ENCODE measurements at places on chromosomes 1 and 21.

DNA sequence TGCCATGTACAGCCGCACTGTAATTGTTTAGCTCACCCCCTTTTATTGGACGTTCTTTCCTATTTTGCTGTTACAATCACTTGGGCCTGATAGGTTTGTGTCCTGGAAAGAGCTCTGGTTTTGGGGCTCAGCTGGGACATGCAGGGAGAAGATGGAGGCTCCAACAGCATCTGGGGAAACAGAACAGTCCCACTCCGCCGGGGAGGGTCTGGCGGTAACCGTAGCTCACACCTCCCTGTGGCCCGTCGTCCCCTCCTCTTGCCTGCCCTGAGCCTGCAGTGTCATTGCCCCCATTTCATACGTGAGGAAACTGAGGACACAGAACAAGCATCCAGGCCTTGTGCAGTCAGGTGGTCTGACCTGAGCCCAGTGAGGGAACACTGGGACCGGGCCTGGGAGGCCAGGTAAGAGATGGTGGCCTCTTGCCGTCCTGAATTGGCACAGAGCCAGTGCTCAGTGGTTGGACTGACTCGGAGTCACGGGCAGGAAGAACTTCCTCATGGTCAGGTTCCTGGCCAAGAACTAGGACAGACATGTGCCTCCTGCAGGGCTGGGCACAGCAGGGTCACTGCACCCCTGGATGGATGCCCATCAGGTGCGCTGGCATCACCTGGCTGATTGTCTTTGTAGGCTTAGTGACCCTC, 41.8 kb downstream of the S100B start:
- DNase-seq = no peak

- no peak for DNase-seq
Observed at GRCh38 chr1:173393659-173394000, 83.5 kb upstream of the PRDX6 start.

GRCh38 chr1:68322096-68322495, 89.8 kb upstream of the WLS start:
- no peak for DNase-seq

DNA sequence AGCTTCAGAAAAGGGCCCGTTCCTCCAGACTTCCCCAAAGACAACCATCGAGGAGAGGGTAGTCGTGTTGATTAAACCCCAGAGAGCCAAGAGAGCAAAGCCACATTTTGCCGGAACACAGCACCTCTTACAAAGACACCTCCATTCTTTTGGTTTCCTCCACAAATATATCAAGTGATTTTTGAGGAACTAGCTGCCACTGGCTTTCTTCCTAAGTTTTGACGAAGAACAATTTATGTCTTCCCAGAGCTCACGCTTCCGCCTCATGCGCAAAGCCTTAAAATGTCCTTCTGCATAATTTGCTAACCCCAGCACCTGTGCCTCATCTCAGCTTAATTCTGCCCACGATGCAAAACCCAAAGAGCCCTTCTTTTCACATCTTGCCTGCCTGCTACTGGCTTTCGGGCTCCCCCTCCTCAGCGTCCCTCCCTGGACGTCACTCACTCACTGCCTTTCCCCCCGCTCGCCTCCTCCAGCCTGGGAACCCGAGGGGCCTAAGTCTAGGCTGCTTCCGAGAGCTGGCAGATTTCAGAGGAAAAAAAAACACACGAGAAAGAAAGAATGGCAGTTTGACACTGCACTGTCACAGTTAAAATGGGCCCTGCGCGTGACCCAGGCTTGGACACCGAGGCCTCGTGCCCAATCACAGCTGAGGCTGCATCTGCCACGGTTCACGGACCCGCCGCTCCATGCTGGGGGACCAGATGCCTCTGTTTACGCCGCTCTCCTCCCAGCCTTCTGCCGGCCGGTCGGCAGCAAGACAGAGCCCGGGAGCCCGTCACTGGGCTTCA, 77.6 kb upstream of the IFNAR2 start:
- DNase-seq = peak; percentile 84

DNA sequence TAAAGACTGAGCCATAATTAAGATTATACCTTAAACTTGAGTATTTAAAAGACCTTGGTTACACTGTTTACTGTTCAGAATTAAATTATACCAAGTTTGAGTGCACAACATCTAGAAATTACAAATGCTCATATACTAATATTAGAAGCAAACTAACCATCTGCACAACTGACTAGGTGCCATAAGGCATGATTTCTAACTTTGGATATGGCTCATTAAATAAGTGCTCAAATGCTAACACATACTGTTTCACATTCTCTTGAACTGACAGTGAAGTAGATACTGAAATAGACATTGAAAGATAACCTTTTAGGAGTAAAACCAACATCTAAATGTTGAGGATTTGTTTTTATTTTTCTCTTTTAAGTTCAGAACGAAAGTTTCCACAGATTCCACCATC, 74.1 kb downstream of the PRKAA2 start:
- DNase-seq = peak; percentile 6

- no peak for DNase-seq
Observed at GRCh38 chr1:118202076-118202608, 17.1 kb upstream of the SPAG17 start.

- no peak for DNase-seq
Observed at GRCh38 chr1:29856340-29857114, 620.2 kb downstream of the PTPRU start.

- DNase-seq = no peak
Observed at GRCh38 chr1:39214021-39214713, 9.7 kb downstream of the MACF1 start.

DNA sequence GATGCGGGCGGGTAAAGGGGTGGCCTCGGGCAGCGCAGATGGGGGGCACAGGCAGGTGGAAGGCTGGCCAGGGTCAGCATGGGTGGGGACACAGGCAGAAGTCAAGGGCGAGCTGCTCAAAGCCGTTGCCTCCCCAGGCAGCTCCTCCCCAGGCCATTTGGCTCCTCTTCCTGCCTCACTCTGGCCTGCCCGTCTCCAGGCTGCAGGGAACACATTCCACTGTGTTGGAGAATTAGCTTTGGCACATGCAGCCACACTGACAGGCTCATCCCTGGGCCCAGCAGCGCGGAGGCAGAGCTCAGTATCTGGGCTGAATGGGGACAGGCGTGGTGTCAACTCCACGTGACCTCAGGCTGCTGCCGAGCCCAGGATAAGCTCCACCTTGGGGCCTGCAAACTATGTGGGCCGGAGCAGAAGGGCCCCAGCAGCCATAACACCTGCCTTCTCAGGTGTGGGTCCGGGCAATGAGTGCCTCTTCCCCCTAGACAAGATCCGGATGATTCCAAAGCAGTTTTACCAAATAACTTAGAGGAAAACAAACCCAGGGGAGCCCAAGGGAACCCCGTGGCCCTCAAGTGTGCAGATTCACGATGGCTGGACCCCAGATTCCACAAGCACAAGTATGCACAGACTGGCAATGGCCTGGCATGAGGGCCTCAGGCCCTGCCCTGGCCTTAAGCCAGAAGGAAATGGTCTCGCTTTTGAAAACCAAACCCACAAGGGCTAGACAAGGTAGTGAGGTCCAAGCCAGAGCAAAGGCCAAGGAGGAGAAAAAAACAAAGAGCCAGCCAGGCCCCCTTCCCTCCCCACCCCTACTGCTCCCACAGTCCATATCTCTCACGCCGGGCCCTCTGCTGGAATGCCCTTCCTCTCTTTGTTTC, 40.2 kb downstream of the HSPG2 start:
- no peak for DNase-seq

DNA sequence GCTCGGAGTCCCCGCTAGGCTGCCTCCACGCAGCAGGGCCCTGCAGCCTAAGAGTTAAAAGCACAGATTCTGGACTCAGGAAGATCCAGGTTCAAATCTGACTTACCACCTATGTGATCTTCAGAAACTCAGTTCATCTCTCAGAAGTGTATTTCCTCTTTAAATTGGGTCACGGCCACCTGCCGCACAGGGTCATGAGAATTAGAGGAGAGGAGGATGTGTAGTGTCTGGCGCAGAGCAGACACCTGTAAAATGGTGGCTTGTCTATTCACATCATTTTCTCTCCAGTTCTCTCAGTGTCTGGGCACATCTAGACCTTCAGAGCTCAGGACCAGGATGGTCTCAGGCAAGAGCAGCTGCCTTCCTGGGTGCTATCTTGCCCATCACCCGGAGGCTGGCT, 45.8 kb downstream of the PTPRF start:
- no peak for DNase-seq

DNA sequence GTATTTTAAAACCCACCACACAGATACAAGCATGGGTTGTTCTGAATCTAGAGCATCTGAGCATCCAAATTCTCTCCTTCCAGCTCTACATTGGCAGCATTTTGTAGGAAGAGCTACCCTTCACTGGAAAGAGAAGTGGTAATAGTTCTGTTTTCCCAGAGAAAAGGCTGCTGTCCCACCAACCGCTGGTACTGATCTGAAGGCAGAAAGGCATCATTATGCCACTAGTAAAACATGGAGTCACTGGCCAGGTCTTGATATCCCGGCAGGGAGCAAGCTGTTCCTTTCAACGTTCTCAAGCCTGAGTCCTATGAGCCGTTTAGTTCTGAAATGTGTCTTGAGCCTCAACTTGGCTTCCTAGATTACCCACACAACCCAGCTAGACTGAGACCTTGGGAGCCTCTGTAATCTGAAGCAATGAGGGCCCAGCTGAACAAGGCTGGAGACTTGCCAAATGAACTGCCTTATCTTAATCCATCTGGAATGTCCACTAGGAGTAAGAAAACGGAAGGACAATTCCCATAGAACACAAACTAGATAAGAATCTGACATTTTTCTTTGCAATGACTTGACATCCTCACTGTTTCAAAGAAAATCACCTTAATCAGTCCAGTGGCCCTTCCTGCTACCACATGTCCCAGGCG, 116.8 kb downstream of the KCNH1 start:
- DNase-seq = no peak

DNA sequence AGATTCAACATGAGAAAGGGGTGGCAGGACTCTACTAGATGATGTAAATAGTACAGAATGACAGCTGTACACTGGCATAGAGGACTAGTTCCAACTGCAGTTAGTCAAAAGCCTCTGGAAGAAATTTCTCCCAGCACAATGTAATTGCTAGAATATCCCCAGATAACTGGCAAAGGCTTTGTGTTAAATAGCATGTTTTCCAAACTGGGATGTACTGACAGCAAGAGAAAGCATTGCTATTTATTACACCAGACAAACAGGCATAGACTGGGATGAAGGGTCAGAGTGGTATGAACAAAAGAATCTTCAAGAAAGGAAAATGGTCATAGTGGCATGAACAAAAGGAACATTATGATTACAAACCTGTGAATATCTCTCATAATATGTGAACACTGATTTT, 115.9 kb upstream of the CXADR start:
- DNase-seq = no peak

DNA sequence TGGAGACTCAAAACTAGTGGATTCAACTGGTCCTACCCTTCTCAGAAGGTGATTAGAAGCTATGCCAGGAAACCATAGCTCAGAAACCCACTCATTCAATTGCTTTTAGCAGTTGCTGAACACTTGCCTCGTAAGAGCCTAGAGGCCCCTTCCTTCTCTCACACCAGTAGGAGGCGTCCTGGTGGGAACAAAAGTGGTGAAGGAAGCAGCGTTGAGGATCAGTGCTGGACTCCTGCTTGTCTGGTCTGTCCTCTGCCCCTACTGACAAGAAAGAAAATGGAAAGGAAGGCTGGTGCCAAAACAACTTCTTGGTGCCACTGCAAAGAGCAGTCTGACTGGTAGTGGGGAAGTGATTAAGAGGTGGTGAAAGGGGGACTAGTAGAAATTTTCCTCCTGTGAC, 269.7 kb downstream of the LMO4 start:
- no peak for DNase-seq

- DNase-seq = peak; percentile 43
Observed at GRCh38 chr1:75632350-75632949, 21.5 kb upstream of the SLC44A5 start.

GRCh38 chr1:29171089-29171488, 10.6 kb downstream of the SRSF4 start:
- peak; percentile 95 for DNase-seq

GRCh38 chr1:170221031-170221430, 75.3 kb downstream of the NTMT2 start:
- no peak for DNase-seq

- no peak for DNase-seq
Observed at GRCh38 chr1:42973286-42973685, 14.6 kb upstream of the SLC2A1 start.

GRCh38 chr1:234361102-234361603, 12.1 kb upstream of the COA6 start:
- no peak for DNase-seq

DNA sequence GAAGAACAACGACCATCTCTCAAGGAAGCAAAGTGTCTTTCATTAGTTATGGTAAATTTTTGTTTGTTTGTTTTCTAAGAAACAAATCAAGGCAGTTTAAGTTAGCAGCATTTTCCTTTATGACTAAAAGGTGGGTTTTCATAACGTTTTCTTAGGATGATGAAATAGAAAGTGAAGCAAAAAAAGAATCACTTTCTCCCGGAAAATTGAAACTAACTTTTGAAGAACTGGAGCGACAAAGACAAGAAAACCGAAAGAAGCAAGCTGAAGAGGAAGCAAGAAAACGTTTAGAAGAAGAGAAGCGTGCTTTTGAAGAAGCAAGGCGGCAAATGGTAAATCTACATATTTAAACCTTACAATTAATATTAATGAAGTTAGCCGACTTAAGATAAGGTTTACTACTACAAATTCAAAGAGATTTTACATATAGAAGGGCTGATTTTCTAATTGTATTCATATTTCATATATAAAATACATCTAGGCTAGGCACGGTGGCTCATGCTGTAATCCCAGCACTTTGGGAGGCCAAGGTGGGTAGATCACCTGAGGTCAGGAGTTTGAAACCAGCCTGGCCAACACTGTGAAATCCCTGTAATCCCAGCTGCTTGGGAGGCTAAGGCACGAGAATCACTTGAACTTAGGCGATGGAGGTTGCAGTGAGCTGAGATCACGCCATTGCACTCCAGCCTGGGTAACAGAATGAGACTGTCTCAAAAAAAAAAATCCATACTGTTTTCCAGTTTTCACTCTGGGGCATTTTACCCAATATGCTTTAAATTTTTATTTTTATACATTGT, 38.3 kb downstream of the NEXN start:
- DNase-seq = no peak

DNA sequence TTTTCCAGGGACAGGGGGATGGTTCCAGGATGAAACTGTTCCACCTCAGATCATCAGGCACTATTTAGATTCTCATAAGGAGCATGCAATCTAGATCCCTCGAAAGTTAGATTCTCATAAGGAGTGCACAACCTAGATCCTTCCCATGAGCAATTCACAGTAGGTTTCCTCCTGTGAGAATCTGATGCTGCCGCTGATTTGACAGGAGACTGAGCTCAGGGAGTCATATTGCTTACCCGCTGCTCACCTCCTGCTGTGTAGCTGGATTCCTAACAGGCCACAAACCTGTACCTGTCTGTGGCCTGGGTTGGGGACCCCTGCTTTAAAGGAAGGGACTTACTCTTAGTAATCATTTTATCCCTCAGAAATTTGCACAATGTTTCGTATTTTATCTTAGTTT, 9.3 kb downstream of the CTH start:
- peak; percentile 70 for DNase-seq

- no peak for DNase-seq
Observed at GRCh38 chr1:205353612-205354011, 3.1 kb downstream of the KLHDC8A start.

GRCh38 chr1:189356206-189356605, 1121.5 kb downstream of the BRINP3 start:
- DNase-seq = no peak

GRCh38 chr1:154176337-154176736, 15.6 kb downstream of the TPM3 start:
- DNase-seq = no peak

GRCh38 chr1:234106032-234106431, 201.6 kb downstream of the SLC35F3 start:
- no peak for DNase-seq

GRCh38 chr1:34846265-34846664, 13.3 kb downstream of the SMIM12 start:
- DNase-seq = no peak

- DNase-seq = no peak
Observed at GRCh38 chr1:63987628-63988024, 213.8 kb downstream of the ROR1 start.
